NCI-H1092 treated with DMSO at 0.1 percent for 48 hours (cell line): ENCODE measurements at places on chromosomes 13 and 19.

GRCh38 chr13:106373304-106373988 is 162.0 kb downstream of the EFNB2 start:
- DNase-seq, result peak; percentile 52

- no peak for DNase-seq
These were observed 8.7 kb downstream of the HIPK4 start for GRCh38 chr19:40381321-40381720.

- DNase-seq, result no peak
These were observed 6.7 kb downstream of the TEX29 start for GRCh38 chr13:111326981-111327642.

GRCh38 chr13:113882267-113882630 is 18.4 kb upstream of the GAS6 start:
- no peak for DNase-seq

DNA sequence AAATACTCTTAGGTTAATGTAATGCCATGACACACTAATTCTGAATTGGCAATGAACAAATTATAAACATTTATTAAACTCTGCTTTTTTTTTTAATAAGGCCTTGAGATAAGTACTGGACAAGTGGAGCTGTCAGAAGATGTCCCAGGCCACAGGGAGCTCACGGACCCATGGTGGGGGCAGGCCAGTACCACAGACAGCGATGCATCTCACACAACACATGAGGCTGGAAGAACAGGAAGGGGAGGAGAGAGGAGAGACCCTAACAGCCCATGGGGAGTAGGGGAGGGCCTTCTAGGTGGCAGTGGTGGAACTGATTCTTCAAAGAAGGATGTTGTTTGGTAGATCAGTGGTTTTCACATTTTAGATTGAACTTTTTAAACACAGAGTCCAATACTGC is 128.4 kb downstream of the LHFPL6 start:
- no peak for DNase-seq

- peak; percentile 45 for DNase-seq
These were observed 1.5 kb upstream of the MYO1F start for GRCh38 chr19:8578642-8579265.

DNA sequence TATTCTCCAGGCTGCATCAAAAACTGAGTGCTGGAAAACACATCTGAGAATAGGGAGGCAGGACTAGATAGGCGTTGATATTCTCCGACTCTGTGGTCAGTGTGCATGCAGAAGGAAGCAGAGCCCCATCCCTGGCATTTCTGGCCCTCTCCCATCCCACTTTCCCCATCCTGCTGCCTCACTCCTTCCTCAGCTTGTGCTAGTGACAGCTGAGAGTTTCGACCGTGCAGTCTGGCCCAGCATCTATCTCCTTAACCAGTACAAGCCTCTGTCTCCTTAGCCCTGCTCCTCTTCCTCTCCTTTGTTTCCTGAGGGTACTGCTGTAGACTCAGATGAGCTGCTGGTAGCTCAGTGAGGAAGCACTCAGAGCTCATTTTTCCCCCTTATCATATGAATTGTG is 163.2 kb downstream of the SUCLA2 start:
- no peak for DNase-seq

- no peak for DNase-seq
These were observed 877.1 kb upstream of the KLHL1 start for GRCh38 chr13:70985371-70985770.

GRCh38 chr13:68185444-68186141 is 955.5 kb upstream of the PCDH9 start:
- no peak for DNase-seq

GRCh38 chr13:28337166-28338005 is 157.5 kb downstream of the FLT1 start:
- DNase-seq, result no peak

DNA sequence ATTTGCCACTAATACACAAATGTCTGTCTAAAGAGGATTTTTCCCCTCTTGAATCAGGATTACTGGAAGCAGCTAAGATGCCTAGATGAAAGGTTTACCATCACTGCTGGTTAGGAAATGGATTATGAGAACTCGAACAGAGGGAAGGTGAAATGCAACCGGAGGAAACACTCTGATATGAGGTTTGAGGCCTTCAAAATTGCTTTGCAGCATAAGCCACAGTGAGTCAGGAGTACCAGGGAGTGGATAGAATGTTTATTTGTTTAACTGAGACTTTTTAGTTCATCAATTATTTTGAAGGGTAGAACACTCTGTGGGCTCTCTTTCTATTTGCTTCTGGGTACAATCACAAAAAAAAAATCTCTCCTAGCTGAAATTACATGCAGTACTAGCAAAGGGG is 18.1 kb downstream of the CDADC1 start:
- DNase-seq, result no peak

DNA sequence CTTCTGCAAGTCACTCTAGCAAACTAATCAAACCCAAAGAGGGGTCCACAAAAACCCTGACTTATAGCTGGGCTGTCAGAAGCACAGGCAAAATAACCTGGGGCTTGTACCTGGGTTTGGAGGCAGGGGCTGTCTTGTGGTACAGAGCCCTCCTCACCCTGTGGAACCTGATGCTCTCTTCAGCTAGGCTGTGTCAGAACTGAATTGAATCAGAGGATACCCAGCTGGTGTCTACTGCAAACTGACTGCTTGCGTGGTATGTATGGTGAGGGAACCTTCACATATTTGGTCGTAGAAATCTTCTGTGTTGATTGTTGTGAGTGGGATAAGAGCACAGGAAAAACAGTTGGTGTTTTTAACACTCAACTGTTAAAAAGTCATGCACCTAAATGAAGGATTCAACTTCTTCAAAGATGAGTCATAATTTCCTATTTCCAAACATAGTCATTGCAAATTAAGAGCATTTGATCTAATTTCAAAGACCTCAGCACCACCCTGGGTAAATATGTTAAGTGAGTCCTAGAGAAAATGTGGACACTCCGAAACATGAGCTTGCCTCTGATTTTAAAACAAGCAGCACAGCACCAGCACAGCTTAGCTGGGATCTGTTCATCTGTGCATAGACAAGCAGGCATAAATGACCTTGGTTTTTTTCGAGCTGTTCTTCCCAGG is 840.2 kb downstream of the UQCRFS1 start:
- no peak for DNase-seq

- DNase-seq, result no peak
These were observed 2.6 kb downstream of the ZSCAN4 start for GRCh38 chr19:57671124-57671895.

GRCh38 chr13:33207615-33207961 is 78.0 kb downstream of the STARD13 start:
- no peak for DNase-seq

DNA sequence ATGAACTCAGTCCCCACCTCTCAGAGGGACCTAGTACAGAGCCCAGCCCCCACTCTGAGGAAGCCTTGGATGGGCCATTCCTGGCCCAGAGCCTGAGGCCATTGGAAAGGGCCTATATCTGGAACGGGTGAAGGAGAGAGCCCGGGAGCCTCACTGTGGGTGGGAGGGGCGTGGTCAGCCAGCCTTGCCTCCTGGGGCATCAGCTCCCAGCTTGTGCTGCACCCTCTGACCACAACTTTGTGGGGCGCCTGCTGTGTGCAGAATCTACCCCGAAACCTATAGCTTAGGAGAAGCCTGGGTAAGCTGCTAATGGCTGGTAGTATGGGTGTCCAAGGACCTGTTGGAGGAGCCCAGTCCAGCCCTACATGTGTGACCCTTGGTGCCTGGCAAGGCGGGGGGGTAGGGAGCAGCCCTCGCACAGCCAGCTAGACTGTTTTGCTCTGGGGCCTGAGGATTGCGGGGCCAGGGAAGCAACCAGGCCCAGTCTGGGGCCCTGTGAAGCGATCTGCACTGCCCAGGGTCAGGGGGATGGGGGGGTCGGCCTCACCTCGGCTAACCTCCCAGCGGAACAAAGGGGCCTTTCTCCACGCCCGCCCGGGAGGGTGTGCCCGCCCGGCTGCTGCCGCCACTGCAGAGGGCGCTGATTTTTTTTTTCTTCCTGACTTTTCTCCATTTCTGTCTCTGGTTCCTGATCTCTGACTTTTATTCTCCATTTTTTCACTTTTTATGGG is 42.3 kb downstream of the LYL1 start:
- DNase-seq, result no peak

GRCh38 chr19:34269489-34269888 is 15.1 kb downstream of the GARRE1 start:
- no peak for DNase-seq

- no peak for DNase-seq
These were observed 1348.0 kb upstream of the ATXN8OS start for GRCh38 chr13:68759617-68760016.

GRCh38 chr19:43534816-43535761 is 2.1 kb downstream of the ZNF575 start:
- DNase-seq, result no peak

GRCh38 chr19:2239771-2240770 is 3.4 kb downstream of the SF3A2 start:
- DNase-seq, result no peak

DNA sequence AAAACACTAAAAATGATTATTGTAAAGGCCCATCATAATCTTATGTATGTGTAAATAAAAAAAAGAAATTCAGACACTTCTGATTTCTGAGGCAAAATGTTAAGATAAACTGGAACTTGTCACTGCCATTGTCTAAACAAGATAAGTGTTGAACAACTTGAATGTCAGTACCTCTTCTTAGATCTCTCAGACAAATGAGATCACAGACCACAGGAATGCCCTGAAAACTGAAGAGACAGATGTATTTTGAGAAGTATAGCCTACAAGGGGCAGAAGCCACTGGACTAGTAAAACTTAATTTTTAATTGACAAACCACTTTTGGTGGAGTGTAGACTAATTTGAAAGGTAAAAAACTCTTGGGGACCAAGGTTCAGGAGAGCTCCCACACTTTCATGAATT is 375.5 kb upstream of the SLITRK5 start:
- DNase-seq, result no peak

DNA sequence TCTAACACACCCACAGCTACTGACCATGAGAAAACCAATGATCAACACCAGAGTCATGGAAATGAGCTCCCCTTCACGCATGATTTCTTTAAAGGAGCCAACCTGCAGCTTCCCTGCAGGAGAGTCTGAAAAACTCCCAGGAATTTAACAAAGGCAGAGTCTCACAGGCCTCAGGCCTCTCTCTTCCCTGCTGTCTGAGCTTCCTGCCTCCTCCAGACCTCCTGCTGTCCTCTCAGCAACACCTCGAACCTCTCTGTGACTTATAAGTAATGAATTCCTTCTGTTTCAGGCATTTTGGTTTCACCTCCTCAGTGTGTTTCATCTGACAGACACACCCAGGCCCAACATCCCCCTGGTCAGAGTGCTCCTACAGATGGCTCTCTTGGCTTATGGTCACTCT is 1044.4 kb downstream of the UQCRFS1 start:
- DNase-seq, result no peak

GRCh38 chr13:98910501-98910951 is 67.3 kb downstream of the DOCK9 start:
- no peak for DNase-seq

- peak; percentile 80 for DNase-seq
These were observed 2.4 kb downstream of the GDF15 start for GRCh38 chr19:18388100-18388959.

DNA sequence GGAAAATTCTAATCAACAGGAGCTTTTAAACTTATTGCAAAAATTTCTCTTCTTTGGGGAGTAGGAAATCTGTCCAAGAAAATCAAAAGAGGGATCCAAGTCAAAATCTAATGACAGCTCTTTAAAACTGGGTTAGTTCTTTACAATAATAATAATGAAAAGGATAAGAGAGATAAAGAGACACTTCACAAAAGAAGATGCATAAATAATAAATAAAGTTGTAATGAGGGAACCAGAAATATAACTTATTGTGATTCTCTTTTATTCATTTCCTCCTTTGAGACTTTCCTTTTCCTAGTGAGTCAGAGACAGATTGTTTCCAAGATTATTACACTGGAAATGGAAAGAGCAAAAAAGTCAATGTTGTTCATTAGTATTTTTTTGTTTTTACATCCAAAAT is 1029.3 kb downstream of the PCDH17 start:
- no peak for DNase-seq

DNA sequence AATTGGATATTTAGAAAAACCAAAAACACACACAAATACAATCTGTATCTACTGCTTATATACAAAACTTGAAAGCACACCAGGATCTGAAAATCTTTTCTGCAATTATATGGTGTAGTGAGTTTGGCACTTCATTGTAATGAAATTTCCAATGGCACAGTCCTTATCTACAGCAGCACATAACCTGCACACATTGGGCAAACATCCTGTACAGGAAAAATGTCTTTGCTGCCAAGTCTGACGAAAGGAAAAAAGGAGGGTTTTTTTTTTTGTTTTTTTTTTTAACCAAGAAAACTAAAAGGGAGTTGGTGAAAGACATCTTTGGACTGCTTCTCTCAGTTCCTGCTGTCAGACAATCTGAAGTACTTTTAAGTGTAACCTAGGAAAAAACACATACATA is 107.8 kb downstream of the FOXO1 start:
- DNase-seq, result no peak

GRCh38 chr19:3682741-3683404 is 17.4 kb downstream of the PIP5K1C start:
- no peak for DNase-seq

- DNase-seq, result no peak
These were observed 50.9 kb upstream of the TPM4 start for GRCh38 chr19:16025108-16026101.

DNA sequence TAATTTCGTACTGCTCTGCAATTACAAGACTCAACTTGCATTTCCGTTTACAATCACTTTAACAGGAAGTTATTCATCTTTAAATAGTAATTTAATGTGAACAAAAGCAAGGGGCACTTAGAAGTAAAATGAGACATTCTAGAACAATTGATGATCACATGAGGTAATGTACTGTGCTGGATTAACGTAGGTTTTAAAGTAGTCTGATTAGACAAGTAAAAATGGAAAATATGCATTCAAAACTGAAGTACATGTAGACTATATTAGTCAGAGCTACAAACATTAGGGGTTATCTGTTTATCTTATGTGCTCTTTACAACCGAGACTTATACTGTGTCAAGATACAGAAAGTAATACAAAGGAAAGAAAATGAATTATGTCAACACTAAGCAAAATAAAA is 1528.0 kb downstream of the SLITRK5 start:
- peak; percentile 11 for DNase-seq

DNA sequence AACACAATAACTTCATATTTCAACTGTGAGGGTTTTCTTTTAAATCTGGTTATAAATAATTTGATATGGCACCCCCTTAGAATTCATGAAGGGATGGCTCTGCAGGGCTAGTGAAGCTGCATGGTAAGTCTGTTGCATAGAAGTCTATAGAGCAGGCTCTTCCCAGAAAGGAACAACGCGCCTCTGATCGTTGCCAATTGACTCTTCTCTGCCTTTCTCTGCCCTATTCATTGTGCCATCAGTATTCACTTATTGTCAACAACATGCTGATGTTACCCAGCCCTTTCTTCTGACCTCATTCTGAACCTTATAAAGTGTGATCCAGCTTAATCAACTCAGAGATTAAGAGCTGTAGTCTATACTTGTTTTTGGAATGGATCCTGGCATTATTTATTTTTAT is 16.3 kb upstream of the DCT start:
- no peak for DNase-seq
